ENCODE measurements at places on chromosomes 2 and 18.

DNA sequence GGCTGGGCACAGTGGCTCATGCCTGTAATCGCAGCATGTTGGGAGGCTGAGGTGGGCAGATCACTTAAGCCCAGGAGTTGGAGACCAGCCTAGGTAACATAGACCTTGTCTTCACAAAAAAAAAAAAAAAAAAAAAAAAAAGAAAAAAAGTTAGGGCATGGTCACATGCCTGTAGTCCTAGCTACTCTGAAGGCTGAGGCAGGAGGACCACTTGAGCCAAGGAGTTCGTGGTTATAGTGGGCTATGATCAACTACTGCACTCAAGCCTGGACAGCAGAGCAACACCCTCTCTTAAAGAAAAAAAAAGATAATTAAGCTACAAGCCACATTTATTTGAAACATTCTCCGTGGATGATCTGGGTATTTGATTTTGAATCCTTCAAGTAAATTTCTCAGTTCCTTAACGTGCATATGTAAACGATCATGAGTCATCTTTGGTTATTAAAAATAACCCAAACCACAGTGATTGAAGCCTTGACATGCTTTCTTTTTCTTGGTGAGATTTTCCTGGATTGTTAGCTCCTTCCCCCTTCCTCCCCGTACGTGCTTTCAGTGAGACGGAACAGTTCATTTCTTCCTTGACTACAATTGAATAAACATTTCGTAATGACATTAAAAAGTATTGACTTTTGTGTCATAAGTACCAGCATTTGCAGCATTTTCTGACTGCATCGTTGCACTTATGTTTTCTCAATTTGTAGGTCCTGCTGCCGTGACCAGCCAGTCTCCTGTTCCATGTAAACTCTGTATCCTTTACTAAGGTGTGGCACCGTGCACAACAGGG is 20.3 kb downstream of the RMC1 start:
- no peak for DNase-seq

GRCh38 chr2:131488306-131489205 is 3.6 kb downstream of the MZT2A start:
- DNase-seq, result no peak

DNA sequence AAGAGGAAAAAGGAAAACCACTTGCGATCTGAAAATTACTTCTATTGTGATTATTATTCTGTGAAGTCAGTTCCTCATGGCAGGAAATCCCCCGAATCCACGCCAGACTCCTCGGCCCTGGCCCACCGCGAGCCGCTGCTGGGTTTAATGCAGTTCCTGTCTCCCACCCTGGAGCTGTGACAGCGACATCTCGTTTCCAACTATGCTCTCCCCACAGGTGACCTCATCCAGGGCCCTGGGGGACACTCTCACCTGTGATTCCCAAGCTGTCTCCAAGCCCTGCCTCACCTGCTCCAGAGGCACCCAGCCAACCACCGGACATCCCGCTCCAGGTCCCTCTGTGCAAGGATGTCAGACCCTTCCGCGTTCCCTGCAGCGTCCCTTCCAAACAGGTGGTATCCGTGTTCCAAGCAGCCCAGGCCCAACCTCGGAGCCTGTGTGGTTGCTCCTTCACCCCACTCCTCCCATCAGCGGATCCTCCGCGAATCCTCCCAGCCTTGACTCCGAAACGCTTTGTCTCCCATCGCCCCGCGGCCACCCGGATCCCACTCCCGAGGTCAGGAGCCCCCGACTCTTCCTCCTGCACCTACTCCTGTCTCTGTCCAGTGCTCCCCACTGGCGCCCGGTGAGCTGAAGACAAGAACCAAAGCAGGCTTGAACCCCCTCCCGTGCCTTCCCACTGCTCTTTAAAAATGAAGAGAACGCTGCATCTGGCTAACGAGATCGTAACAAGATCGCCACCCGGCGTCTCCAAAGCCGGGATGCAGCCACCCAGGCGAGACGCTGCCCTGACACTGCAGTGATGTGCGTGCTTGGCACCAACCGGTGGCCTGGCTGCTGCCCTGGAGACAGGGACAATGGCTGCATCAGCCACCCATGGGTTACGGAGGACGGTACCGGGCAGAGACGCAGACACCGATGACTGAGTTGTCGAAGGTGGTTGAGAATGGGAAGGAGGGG is 96.5 kb downstream of the NDUFA10 start:
- no peak for DNase-seq

GRCh38 chr2:132366421-132367180 is 50.0 kb upstream of the GPR39 start:
- DNase-seq, result no peak

DNA sequence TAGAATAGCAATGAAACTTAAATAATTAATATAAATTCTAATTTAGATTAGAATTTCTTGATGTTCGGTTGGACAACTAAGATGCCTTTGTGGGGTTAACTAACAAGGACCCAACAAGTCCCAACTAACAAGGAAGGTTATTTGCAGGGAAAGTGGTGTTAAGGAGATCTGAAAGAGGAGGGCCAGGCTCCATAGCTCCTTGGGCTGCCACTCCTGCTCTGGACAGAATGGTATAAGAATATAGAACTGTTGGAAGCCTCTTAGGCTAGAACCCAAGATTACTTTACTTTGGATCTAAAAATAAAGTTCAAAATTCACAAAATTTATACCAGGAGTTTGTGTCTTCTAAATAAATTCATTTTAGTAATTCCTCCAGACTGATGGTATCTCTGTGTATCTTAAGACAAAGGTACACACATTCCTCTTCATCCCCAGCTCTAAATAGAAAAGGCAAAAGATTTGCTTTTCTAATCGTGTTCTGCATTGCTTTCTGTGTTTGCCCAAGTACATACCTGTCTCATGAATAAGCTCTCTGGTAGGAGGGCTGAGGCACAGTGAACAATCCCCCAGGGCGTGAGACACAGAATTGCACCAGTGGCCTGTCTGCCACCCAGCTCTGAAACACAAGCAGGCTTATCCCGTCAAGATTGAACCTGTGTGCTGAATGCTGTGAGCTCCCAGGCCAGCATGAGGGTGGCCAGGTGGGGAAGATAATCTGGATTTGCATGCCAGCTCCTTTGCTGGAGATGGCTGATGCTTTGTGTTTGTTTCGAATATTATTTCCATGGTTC is 176.0 kb downstream of the ACKR3 start:
- no peak for DNase-seq

GRCh38 chr2:33421820-33422219 is 54.6 kb upstream of the RASGRP3 start:
- no peak for DNase-seq

DNA sequence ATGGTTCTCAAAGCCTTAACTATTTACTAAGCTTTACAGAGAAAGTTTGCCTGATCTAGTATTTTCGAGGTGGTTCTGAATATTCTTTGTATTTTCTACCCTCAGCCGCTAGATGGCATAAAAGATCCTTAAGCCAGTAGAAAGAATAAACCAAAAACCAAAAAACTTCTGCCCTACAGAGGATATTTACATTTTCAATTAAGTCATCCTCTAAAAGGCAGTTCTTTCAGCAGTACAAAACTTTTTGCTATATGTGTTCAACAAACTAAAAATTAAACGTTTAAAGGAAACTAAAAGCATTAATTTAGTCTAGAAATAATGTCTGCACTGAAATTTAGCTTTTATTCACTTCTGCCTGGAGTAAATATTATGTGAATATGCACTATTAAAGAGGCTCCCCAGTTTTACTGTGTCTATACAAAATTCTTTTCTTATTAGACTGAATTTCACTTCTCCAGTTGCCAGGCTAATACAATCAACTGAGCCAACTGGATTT is 297.5 kb downstream of the PIEZO2 start:
- peak; percentile 57 for DNase-seq

DNA sequence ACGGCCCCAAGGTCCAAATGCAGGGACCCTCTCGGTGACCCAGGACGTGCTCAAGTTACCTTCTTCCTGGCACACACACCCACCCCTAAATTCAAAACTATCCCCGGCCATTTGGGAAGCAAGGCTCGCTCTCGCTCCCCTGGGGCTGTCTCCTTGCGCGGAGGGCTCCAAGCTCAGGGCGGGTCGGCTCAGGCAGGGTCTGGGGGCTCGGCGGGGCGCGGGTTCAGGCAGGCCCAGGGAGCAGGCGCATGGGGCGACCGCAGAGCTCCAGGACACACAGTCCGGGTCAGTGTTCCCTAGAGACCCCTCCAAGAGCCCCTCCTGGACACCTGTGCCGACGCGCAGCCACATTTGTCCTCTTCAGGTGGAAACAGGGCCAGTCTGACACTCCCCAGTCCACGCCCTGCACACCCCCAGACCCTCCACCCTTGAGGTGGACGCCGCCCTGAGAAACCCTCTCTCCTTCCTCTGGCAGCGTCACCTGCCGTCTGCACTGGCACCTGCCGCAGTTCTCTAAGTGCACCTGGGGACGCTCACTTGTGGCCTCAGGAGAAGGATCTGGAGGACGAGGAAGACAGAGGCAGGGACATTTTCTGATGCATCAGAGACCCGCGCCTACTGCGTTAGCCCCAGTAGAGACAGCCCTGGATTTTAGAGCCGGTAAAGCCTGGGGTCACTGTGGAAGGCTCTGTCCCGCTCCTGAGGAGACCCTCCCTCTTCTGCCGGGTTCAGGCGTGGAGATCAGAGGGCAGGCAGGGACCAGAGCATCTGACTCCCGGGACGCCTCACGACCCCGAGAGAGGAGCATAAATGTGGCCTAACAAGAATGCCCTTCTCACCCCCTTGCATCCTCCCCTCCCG is 138.8 kb downstream of the TWIST2 start:
- no peak for DNase-seq

- DNase-seq, result no peak
Measured at GRCh38 chr18:56522816-56523215, 115.6 kb downstream of the TXNL1 start.

GRCh38 chr2:120541553-120541932 is 194.1 kb upstream of the GLI2 start:
- DNase-seq, result no peak

GRCh38 chr2:174713686-174714085 is 50.6 kb downstream of the CHRNA1 start:
- DNase-seq, result no peak

- no peak for DNase-seq
Measured at GRCh38 chr18:30556112-30556511, 486.4 kb downstream of the DSC3 start.

GRCh38 chr2:196565106-196565765 is 74.3 kb upstream of the CCDC150 start:
- DNase-seq, result no peak

GRCh38 chr2:231686192-231687100 is 21.9 kb upstream of the PTMA start:
- DNase-seq, result no peak

DNA sequence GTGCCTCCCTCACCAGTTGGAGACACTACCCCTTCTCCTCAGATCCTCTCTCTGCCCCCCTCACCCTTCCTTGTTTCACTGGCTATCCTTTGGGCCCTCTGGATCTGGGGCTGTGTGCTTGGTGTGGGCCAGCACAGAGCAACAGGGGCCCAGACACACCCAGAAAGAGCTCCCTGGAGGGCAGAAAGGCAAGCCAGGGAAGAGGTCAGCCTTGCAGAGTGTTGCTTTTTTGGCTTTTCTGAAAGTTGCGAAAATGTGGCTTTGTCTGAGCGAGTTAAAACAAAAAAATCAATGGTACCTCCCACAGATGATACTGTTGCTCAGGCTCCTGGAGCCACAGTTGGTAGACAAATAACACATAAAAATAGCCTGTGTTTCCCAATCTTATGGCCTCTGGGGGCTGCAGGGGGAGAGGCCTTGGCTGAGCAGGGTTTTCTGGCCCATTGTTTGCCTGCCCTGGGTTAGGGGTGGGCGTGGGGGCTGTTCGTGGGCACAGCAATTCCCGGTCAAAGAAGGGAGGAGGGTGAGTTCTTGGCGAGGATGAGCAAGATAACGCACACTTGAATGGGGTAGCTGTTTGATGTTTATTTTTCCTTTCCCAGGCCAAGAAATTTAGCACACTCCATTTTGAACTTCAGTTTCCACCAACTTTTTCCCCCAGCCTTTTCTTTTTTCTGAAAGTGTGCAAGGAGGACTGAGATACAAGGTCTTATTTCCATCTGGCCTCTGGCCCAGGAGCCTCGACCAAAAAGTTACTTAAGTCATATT is 167.0 kb upstream of the HAAO start:
- peak; percentile 43 for DNase-seq

All from KG1 (cell line).